Activated T-cell treated with anti-CD3 and anti-CD28 coated beads, Interleukin-2, amount 50 U/mL, for 24 hours (primary cell): ENCODE measurements at places on chromosomes 7 and 10.

DNA sequence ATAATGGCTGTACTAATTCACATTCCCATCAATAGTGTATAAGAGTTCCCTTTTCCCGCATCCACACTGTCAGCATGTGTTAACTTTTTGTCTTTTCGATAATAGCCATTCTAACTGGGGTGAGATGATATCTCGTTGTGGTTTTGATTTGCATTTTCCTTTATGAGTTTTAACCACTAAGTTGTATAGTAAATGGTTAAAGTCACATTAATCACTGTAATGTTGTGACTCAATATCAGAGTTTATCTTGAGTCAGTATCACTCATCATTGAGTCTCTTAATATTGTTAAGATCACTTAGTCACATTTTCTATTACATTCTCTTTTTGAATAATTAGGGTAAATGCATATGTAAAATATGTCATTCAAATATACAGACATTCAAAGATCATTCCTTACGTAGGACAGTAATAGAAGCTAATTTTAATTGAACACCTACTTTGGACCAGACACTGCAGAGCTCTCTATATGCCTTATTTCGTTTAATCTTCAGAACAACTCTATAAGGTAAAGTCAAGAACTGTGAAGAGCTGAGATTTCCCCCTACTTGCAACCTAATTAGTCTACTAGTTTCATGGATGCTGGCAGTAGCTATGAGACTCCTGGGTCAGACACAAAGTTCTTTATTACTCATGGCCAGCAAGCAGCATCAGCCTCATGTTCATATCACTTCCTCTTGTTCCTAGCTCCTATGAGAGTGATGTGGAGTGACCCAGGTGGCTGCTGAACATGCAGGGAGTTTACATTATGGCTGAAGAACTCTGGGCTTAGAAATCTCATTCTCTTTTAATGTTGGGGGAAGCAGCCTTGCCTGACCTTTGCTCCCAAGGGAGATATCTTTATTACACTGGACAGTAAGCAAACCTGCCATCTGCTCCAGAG is 30.5 kb downstream of the CREB5 start:
- DNase-seq, result no peak
- H3K27ac ChIP-seq, result peak overlapping the region; percentile 86
- peaks cover 22% of the 10 kb centered on the region for H3K4me1 ChIP-seq
- no peak overlapping the region for H3K4me3 ChIP-seq
- peaks cover 75% of the 10 kb centered on the region for H3K27me3 ChIP-seq

GRCh38 chr10:31702005-31702404 is 226.6 kb downstream of the ARHGAP12 start:
- no peaks in the 10 kb centered on the region for H3K36me3 ChIP-seq
- H3K27ac ChIP-seq, result no peak overlapping the region
- peaks cover 16% of the 10 kb centered on the region for H3K4me1 ChIP-seq
- peaks cover 3% of the 10 kb centered on the region for H3K27me3 ChIP-seq
- H3K4me3 ChIP-seq, result no peak overlapping the region

DNA sequence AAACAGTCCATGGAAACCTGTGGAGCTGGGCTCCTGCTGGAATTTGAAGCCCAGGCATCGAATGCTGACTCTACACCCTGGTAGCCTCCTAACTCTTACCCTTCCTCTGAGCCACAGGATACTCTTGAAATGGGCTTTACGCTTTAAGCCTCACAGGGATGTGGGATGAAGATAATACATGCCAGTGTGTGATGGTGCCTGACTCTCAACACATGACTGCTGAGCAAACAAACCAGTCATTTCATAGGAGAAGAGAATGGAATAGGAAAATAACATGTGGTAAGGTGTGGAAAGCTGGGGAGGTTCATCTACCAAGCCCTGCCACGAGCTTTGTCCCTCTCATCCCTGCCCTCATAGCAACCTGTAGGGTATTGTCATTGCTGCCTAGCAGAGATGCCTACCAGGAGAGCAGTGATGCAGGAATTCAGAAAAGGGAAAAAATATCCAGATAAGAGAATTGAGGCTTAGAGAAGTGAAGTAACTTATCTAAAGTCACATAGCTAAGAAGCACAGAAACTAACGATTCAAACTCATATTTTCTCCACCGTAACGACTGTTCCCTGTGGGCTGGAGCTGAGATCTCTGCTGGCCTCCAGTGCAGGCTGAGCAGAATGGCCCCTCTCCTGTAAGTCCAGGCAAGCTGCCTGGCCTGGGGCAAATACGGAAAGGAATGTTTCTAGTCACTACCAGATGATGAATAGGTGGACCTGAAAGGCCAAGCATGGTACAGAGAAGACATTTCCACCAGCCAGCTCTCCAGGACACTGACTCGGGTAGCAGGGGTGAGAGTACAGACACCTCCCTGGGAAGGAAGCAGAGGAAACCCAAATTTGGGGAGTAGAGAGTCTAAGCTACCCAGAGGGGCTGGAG is 90.2 kb upstream of the DUSP5 start:
- H3K4me1 ChIP-seq, result peaks cover 36% of the 10 kb centered on the region
- no peak for DNase-seq
- H3K36me3 ChIP-seq, result no peaks in the 10 kb centered on the region
- no peak overlapping the region for H3K27ac ChIP-seq

DNA sequence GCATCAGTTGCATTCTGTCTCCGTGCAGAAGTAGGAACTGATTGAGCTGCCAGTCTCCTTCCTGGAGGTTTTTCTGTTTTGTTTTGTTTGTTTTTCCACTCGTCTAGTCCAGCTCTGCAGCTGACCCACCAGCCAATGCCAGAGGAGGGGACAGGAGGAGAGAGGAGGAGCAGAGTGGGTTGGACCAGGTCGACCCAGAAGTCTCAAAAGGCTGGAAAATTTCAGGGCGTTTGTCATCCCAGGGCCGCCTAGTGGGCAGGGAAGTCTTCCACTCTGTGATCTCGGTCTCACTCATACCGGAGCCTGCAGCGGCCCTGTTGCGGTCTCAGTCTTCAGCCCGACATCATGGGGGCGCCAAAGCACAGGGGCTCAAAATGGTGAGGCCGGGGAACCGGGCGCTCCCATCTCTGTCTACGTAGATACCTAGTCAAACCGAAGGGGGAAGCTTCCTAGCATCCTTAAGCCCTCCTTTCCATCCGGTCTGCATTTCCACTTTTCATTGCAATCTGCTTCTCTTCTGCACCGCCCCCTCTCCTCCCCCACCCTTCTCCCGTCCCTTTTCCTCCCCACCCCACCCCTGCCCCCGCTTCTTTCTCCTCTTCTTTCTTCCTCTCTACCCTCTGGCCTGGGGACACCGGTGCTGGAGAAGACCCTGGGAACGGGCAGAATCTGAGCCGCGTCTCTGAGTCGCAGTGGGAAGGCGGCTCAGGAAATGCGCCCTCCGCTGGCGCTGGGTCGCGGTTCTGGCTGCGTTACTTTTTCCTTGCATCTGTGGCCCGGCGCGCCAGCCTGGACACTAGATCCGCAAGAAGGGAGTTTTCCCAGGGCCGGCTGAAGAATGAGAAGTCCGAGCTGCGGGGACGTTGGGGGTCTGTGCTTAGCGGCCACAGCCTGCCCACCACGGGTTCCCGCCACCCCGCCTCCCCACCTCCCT is 16.2 kb upstream of the PAX2 start:
- no peak for DNase-seq
- H3K27ac ChIP-seq, result no peak overlapping the region
- H3K27me3 ChIP-seq, result peaks cover 94% of the 10 kb centered on the region
- peak overlapping the region; percentile 37 for H3K4me3 ChIP-seq

- no peak overlapping the region for H3K27ac ChIP-seq
- peaks cover 10% of the 10 kb centered on the region for H3K4me1 ChIP-seq
- no peak overlapping the region for H3K4me3 ChIP-seq
- H3K36me3 ChIP-seq, result peaks cover 20% of the 10 kb centered on the region
Measured at GRCh38 chr7:43779045-43779812, 20.7 kb downstream of the BLVRA start.

DNA sequence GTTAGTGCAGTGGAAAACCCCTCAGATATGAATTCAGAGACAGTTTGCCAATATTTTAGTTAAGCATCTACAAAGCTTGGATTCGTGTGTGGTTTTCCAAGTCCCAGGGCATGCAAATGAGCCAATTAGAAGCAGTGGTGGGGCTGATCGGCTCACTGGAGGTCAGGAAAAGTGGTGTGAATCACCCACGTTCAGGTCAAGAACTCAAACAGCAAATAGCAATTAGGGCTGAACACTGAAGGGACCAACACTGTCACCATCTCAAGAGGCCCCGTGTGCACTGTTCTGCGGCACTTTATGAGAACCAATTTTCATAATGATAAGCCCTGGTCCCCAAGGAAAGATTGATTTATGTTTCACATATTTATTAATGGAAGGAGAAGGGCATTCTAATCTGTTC is 68.9 kb downstream of the ADARB2 start:
- no peak overlapping the region for H3K4me3 ChIP-seq
- no peak overlapping the region for H3K27ac ChIP-seq
- no peaks in the 10 kb centered on the region for H3K36me3 ChIP-seq
- no peak for DNase-seq
- no peaks in the 10 kb centered on the region for H3K4me1 ChIP-seq

- H3K4me3 ChIP-seq, result no peak overlapping the region
- peaks cover 4% of the 10 kb centered on the region for H3K4me1 ChIP-seq
- DNase-seq, result no peak
Measured at GRCh38 chr7:56097700-56098099, 4.9 kb upstream of the PHKG1 start.

- no peak for DNase-seq
- peaks cover 49% of the 10 kb centered on the region for H3K4me1 ChIP-seq
- peak overlapping the region; percentile 100 for H3K4me3 ChIP-seq
- H3K27me3 ChIP-seq, result peaks cover 4% of the 10 kb centered on the region
Measured at GRCh38 chr10:15858861-15859281, 1.4 kb downstream of the MINDY3 start.

DNA sequence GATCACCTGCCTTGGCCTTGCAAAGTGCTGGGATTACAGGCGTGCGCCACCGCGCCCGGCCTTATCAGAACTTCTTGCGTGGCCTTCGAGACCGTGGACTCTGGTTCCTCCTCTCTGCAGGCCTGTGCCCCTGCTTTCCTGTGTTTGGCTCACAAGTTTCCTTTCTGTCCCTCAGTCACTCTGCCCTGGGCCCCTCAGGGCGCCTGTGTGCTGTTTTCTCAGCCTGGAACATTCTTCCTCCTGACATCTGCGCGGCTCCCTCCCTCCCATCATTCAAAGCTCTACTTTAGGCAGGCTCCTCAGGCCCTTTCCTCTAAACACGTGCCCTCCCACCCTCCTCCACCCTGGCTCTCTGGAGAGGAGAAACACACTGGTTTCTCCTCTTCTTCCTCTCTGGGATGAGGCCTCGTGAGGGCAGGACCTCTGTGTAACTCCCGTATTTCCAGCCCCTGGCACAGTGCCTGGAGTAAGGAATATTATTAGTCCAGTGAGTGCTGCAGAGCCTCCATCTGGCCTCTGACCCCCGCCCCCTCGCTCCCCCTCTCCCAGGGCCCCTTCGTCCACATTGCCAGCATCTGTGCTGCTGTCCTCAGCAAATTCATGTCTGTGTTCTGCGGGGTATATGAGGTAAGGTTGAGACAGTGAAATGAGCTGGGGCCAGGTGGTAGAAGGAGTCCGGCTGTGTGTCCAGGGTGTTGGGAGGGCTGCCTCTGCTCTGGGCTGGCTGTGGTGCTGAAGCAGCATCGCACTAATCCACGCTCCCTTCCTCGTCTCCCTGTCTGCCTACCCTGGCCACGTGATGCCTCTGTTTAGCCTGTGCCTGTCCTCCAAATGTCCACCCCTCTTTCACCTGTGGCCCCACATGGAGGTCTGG is 7.1 kb downstream of the CLCN1 start:
- no peaks in the 10 kb centered on the region for H3K36me3 ChIP-seq
- H3K4me3 ChIP-seq, result no peak overlapping the region
- no peak for DNase-seq
- H3K4me1 ChIP-seq, result peaks cover 7% of the 10 kb centered on the region

DNA sequence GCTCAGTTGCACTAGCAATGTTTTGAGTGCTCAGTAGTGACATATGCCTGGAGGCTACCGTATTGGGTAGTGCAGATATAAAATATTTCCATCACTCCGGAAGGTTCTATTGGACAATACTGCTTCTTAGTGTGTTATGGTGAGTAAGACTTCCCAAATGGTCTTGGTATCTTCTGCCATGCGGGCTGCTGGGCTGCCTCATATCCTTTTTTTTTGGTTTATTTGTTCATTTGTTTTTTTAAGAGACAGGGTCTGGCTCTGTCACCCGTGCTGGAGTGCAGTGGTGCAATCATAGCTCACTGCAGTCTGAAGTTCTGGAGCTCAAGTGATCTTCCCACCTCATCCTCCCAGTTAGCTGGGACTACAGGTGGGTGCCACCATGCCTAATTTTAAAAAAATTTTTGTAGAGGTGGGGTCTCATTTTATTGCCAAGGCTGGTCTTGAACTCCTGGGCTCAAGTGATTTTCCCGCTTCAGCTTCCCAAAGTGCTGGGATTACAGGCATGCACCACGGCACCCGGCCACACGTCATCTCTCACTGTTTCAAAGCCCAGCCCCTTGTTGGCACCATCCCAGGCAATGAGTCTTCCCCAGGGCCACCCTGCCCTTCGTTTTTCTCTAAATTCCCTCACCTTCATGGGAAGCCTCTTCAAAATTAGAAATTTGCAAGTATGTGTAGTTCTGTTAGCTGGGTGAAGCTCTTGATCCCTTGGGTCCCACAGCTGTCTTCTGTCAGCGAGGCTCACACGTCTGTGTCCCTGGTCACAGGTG is 111.0 kb upstream of the KLF14 start:
- H3K4me1 ChIP-seq, result peaks cover 23% of the 10 kb centered on the region
- peak overlapping the region; percentile 18 for H3K27ac ChIP-seq
- DNase-seq, result no peak
- no peak overlapping the region for H3K4me3 ChIP-seq
- H3K36me3 ChIP-seq, result no peaks in the 10 kb centered on the region

DNA sequence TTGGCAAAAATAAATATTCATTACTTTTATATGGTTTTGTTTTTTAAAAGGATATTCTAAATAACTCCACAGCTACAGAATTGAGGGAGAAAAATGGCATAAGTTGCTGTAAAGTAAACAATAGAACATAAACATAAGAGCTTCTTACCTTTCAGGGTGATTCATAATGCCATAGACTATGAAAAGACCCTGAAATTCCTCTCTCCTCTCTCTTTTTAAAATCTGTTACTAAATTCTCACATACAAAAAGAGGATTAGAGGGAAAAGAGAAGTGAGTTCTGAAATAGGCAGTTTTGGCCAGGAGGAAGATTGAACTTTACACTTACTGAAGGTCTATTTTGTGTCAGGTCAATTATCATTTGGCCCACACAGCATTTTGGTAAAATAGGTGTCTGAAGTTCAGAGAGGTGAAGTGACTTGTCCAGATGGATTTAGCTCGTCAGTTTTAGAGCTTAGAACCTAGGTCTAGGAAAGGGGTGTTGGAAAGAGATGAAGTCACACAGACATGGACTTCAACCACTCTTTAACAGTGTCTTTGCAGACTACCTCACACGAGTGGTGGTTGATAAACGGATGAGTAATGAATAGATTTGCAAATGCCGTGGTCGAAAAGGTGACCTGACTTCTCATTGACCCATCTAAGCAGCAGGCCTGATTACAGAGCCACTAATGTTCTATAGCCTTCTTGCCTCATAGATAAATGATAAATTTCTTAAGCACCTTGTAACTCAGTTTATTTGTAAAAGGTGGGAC is 190.6 kb upstream of the CCDC6 start:
- H3K27ac ChIP-seq, result no peak overlapping the region
- DNase-seq, result no peak
- H3K36me3 ChIP-seq, result peaks cover 19% of the 10 kb centered on the region
- no peaks in the 10 kb centered on the region for H3K27me3 ChIP-seq
